ENCODE measurements at places on chromosomes 5 and 9.

GRCh38 chr5:15338546-15338945, 161.4 kb upstream of the FBXL7 start:
- no peak for DNase-seq

- DNase-seq = no peak
Measured at GRCh38 chr5:148397968-148398595, 14.3 kb downstream of the FBXO38 start.

- no peak for DNase-seq
Measured at GRCh38 chr5:91166059-91166807, 216.9 kb downstream of the ARRDC3 start.

DNA sequence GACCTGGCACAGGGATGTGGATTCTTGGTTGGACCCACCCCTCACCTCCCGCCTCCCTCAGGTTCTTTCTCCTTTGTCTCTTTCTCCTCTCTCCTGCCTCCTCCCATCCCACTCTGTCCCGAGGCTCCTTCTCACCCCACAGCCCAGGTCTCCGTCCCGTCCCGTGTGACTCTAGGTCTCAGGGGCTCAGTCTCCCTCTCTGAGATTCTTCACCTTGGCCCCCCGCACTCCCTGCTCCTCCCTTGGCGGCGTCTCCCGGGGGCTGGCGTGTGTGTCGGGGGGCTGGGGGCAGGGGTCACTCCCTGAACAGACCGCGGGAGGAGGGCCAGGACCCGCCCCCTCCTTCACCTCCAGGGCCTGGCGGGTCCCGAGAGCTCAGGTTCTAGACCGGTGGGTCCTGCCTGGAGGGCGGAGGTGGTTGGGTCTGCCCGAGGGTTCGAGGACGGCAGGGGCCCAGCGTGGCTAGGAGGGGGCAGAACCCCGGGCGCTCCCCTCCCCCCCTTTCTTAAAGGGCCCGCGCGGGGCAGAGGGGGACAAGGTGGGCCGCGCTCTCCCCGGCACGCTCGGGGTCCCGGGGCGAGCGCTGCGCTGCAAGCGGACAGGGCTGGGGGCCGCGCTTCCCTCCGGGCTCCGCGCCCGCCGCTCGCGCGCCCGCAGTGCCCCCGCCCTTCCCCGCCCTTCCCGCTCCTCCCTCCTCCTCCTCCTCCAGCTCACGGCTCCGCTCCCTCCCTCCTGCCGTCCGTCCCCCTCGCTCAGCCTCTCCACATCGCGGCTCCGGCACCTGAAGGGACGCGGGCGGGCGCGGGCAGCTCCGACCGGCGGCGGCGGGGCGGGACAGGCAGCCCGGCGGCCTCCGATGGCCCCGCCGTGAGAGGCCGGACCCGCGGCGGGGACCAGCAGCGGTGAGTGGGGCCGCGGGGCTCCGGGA, at the start of gene PSD2:
Gene PSD2, plus strand, starts transcription at position 735 of the 928 bp plus-strand sequence. CDS start 13,633 bp downstream, outside the sequence.
- peak; percentile 34 for DNase-seq

DNA sequence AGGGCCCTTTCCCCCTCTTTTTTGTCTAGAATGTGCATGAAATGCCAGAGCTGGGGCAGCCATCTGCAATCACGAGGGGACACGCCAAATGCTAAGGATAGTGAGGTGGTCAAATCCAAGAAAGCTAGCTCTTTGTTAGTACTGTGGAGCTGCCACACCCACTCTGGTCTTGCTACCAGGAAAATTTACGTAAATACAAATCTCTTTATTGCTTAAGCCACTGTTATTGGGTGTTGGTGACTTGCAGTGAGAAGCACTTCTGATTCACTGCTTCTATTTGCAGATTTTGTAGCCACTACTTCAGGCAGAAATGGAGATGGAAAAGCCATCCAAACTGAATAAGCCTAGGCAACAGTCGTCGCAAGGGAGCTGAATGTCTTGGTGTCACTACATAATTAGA, 25.6 kb upstream of the SUSD1 start:
- DNase-seq = no peak

DNA sequence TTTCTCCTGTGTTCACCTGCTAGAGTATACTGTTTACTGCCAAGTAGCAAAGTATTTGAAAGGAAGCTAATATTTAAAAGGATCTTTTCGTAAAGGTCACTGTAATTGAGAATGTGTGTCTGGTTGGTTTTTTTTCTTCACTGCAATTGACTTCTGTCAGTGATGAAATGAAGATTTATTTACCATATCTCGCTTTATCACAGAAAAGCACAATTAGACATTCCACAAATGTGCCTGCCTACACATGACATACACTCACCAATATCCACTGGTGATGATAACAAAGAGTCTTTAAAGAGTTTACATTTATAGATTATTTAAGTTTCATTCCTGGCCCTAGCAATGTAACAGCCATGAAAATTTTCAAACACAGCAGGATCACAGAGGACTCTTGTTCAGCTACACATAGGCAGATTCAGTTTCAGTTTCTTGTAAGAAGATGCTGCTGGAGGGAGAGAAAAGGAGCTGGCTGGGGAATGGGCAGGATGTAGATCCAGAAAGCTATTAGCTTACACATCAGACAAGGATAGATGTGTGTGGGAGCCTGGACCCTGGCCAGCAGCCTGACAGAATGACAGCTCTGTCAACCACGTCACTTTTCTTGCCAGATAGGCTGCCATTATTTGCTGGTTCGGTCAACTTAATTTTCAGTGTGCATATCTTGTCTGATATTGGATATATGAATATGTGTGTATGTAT, 104.0 kb downstream of the GDNF start:
- DNase-seq = no peak

DNA sequence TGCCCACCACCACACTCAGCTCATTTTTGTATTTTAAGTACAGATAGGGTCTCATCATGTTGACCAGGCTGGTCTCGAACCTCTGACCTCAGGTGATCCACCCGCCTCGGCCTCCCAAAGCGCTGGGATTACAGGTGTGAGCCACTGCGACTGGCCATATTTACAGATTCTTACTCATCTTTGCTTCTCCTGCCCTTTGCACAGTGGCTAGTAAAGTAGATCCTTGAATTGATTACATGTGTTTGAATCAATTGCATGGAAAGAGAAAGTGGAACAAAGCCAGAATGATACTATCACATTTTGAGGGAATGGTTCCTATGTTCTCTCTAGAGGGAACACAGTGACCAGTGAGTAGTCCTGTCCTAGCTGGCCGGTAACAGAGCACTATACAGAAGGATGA, 15.4 kb downstream of the KLF4 start:
- no peak for DNase-seq

DNA sequence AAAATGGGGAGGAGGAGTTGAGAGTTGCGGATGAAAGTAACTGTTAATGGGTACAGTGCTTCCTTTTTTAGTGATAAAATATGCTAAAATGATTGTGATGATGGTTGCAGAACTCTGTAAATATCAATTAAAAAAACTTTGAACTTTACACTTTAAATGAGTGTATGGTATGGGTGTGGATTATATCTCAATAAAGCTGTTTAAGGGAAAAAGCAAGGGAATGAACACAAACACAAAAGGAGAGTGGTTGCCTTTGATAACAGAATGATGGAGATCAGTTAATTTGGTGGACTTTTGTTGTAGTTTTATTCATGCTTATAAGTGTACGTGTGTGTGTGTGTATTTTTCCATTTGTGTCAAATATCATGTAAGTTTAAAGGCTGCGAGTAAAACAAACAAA, 186.1 kb downstream of the ZNF608 start:
- DNase-seq = no peak
